Left renal cortex interstitium (tissue), 4 donors: ENCODE measurements at places on chromosomes 6 and 20.

DNA sequence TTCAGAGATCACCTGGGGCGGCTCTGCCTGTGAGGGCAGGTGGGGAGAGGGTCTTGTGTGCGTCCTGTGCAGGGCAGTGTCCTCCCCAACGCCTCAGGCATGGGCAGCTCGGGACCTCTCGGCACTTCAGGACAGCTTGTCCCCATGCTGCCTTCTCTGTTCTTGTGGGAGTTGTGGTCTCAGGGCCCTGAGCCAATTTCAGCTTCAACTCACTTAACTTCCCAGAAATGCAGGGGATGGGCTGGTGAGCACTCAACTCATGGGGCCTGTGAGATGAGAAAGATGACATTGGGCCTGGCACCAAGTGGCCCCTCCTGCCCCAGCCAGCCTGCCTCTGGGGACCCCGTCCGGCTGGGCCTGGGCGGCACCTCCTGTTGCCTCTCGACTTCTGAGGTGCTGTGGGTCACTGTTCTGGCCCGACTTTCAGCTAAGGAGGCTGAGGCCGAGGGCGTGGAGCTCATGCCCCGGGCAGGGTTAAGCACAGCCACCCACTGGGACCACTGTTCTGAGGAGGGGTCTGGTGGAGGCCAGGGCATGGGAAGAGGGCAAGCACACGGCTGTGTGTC lies 6.7 kb downstream of the RGS19 start:
- no peak for DNase-seq

- no peak for DNase-seq
Measured at GRCh38 chr20:52132337-52132736, 59.2 kb downstream of the ZFP64 start.

- no peak for DNase-seq
Measured at GRCh38 chr6:44661221-44662008, 273.9 kb downstream of the CDC5L start.

DNA sequence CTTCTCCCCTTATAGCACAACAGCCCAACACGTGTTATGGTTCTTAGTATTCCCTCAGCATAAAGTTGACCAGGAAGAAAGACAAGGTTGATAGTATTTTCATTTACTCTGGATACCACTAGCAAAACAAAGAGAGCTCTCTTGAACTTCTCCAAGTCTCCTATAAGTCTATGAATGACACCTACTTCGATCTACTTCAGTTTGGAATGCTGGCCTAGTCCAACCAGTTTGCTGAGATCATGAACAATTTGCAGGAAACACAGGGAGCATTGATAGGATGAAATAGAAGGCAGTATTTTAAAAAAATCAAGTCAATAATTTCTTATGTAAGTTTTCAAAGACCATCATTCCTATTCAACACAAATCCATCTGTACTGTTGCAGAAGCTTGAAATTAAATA lies 93.6 kb downstream of the GJA10 start:
- DNase-seq, result no peak

GRCh38 chr6:1191141-1191630 lies 120.7 kb upstream of the FOXQ1 start:
- DNase-seq, result no peak

DNA sequence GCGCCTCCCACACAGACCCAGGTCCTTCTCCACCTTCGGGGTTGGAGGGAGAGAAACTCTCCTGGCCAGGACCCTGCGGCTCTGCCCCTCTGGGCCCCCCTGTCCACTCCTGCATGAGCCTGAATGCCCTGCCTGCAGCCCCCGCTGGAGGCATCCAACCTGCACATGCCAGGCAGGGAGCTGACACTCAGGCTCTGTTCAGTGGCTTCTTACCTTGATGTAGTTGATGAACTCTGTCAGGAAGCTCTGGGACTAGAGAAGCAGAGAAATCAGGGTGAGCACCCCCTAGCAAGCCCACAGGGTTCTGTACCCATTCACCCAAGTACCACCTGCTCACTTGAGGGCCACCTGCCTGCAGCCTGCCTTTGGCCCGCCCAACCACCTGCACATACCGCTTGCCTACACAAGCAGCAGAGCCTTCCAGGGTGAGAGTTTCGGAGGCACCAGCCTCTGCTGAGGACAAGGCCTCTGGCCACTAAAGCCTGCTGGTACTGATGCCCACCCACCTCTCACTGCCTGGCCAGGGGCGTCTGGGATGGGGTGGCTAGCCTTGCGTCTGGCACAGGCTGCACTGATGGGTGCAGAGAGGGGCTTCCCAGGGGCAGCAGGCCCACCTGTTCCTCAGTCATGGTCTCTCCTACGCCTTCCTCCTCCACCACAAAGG lies 9.7 kb downstream of the DDRGK1 start:
- DNase-seq, result no peak

DNA sequence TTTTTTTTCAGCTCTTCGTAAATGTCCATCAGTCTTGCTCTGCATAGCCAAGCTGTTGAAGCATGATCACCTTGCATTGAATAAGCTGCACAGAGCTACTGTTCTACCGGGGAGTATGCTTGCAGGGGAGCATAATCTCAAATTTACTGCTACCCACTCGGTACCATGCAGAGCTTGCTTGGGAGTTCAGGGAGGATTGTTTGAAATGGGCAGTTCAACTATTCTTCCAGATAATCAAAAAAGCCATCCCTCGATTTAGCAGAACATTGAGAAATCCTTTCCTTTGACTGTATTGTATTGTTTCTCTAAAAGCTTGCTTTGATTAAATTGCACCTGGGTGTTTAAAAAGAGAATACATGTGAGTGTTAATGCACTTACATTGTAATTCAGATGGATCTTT lies 332.6 kb downstream of the UTRN start:
- no peak for DNase-seq
